ENCODE measurements at places on chromosomes 5 and 9.

- DNase-seq: no peak
These were observed 439 bp downstream of the SSBP2 start for GRCh38 chr5:81750308-81751008.

DNA sequence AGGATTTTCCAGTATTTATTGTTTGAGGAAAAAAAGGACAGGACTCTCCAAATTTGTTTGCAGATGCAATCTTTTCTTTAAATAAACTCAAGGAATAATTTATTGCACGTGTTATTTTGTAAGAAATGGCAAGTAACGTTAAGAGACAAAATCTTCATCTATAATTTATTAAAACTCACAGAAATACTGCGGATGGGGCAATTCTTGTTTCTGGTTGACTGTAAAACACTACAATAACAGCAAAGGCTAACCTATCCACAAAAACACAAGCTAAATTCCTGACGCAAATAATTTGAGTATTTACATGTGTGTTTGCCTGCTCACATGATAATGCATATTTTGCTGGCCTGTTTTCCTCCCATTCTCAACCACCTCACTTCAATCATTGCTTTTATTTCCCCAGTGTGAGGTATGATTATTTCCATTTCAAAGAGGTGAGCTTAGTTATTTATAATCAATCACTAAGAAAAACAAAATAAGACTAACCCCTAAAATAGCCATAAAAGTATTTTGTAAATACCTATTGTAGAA lies 619.4 kb downstream of the PDE4D start:
- DNase-seq: no peak

DNA sequence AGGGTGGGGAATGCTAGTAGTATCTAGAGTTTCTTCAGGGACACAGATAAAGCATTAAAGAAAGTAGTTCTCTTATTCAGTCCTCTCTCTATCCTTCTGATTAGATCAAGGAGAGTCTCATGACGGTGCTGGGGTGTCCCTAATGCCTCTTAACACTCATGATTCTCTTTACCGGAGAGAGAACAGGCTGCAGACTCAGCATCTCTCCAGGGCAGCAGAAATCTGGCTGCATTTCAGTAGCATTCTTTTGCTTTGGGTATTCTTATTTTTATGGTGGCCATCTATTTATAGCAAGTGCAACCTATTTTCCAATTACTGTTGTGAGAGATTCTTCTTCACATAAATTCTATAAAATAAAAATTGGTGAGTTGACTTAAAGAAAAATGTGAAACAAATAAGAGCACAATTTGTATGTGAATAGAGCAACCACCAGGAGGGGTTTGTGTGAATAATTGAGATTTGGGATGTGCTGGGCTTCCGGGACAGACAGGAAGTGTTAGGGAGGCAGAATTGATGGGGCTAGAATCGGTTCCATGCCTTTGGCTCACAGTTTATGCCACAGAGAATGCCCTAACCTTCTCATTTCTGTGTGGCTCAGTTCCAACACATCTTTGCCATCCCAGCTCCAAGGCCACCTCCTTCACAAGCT lies 23.8 kb upstream of the BOD1 start:
- no peak for DNase-seq

- no peak for DNase-seq
These were observed 15.8 kb upstream of the UBAC1 start for GRCh38 chr9:135976944-135977343.

DNA sequence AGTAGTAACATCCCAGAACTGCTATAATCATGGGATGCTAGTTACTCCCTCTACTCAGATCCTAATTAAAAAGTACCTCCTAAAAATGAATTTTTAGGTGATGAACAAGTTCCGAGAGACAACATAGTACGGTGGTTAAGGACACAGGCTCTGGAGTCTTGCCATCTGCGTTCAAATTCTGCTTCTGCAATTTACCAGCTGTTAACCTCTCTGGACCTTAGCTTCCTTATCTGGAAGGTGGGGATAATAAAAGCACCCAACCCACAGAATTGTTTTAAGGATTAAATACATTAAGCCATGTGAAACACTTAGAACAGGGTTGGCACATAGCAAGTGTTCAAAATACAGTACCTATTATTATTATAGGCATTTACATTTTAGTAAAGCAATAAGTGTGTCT lies 77.5 kb upstream of the XPA start:
- no peak for DNase-seq

- DNase-seq: no peak
These were observed 1511.2 kb upstream of the CDH9 start for GRCh38 chr5:28549588-28549987.

DNA sequence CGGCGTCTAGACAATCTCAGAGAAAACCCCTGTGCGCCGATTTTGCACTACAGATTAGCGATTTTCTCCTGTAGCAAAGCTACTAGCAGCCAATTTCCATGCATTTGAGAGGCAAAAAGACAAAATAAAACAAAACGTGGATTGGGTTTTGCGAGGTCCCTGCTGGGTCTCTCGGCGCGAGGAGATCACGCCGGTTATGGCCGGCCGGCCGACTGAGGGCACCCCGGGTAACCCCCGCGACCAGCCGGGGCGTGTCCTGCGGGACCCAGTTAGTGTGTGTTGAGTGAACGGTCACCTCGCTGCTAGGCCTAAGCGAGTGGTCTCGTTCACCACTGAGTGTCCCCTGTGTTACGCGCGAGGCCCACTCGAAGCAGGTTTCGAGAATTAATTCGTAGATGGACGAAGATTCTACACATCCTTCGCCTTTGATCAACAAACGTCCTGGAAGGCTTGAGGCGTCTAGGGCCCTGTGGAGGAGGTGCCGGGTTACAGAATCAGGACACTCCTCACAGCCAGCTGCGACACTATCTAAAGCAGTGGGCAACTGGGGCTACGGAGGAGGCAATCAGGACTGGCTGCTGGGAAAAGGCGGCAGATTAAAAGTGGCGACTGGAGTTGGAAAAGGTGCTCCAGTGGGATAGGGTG lies 764 bp upstream of the VDAC1 start:
- no peak for DNase-seq

GRCh38 chr9:5633243-5633642 lies 4.3 kb downstream of the RIC1 start:
- DNase-seq: no peak

GRCh38 chr9:125694478-125694877 lies 12.5 kb downstream of the MAPKAP1 start:
- DNase-seq: no peak

GRCh38 chr5:16593628-16594027 lies 23.2 kb downstream of the RETREG1 start:
- no peak for DNase-seq

DNA sequence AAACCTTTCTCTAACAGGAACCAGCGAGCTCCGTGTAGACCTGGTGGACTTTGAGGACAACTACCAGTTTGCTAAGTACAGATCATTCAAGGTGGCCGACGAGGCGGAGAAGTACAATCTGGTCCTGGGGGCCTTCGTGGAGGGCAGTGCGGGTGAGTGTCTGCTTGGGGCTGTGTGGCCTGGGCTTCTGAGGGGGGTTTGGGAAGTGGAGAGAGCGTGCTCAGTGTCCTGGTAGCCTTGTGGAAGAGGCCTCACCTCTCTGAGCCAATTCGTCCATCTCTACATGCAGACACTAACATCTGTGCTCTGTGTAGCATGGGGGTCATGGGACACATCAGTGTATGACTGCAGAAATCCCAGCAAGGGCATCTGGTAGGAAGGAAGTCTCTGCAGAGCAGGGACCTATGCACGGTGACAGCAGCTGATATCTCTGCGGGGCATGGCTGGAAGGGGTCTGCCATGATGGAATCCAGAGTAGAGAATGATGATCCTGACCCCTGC lies 5.9 kb downstream of the FCN2 start:
- no peak for DNase-seq

DNA sequence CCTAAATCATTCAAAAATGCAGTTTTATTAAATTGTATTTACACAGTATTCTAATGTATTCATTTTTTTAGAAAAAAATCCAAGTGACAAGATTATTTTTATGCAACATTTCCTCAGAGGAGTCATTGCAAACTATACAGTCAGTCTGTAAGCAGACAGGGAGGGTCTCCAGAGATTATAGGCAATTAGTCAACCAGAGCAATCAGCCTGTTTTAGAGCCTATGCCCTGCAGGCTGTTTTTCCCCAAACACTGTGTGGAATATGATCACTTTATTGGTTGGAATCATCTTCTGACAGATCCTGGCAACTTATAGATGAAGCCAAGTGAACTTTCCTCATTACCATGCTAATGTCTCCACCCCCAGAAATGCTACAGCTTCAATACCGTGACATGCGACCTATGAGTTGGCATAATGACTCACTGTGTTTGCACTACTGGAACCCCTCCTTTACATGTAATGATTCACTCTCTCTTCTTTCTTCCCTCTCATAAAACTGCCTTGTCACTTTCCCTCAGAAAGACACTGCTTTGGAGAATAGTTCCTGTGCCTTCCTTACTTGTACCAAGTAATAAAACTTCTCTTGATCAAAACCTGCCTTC lies 577.7 kb upstream of the FTMT start:
- no peak for DNase-seq

DNA sequence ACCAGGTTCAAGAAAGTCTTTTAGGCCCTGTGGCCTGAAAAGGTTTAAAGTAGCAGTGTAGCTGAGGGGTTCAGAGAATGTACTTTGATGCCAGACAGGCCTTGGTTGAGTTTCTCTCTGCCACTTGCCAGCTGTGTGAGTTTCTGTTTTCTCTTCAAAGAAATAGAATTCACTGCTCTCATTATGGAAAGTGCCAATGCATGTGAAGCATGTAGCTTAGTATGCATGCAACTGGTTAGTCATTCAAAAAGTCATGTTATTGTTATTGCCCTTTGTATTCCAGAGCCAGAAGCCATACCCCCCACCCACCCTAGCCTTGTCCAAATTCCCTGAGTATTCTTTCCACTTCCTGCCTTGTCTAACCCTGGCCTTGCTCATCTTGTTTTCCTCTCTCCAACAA lies 101.7 kb downstream of the ADRB2 start:
- DNase-seq: peak; percentile 84

GRCh38 chr5:16025681-16026080 lies 153.9 kb downstream of the MARCHF11 start:
- no peak for DNase-seq

DNA sequence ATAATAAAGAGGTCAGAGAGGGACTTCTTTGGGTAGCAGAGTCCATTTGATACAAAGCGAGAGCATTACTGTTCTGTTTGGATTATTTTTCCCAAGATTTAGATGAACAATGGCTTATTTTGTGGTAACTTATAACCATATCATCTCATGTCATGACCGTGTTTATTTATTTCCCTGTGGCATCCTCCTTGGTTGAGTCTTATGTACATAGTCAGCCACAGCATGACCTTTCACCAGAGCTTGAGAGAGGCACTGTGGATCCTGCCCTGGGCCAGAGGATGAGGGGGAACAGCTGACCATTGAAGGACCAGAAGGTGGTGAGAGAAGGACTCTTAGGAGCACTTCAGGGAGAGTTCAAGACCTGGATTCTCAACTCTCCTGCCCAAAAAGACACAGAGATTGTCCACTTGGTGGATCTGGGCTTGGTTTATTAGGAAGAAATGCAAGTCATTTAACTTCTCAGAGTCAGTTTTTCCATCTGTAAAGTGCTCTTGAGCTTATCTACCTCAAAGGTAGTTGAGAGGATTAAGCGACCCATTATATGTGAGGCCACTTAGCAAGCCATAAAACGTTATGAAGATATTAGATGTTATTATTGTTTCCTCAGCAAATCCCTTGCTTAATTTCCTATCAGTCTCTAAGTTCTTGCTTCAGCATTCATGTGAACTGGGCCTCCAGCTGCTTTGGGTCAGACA lies 51.4 kb downstream of the PPIC start:
- no peak for DNase-seq

DNA sequence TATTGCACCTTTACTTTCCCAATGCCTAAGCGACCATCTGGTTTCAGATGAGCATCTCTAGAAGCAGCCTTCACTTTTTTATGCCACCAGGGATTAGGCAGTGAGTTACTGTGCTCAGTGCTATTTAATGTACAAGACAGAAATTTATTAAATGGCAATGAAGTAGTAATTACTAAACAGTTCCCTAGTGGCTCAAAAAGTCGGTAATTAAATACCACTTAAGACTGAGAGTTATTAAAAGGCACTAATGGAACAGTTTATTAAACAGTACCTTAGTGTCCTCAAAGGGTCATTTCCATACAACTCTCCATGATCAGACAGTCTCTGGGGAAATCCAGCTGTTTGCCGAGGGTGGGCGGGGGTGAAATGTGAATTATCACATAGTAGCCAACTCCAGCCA lies 42.3 kb downstream of the LHFPL2 start:
- no peak for DNase-seq

- DNase-seq: no peak
These were observed 61.5 kb downstream of the TENT4A start for GRCh38 chr5:6774721-6775204.

- DNase-seq: no peak
These were observed 1542.2 kb upstream of the CDH9 start for GRCh38 chr5:28580616-28581015.

DNA sequence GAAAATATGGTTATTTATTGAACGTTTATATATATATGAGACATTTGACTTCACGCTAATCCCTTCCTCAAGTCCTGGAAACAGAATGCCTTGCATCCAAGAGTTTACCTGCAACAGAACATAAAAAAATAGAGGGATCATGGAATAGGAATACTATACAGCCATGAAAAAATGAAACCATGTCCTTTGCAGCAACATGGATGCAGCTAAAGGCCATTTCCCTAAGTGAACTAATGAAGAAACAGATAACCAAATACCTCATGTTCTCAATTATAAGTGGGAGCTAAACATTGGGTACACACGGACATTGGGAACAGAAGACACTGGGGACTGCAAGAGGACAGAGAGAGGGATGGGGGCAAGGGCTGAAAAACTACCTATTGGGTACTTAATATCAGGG lies 13.0 kb downstream of the BAAT start:
- DNase-seq: no peak

- DNase-seq: no peak
These were observed 192.9 kb downstream of the CRB2 start for GRCh38 chr9:123548741-123549545.

DNA sequence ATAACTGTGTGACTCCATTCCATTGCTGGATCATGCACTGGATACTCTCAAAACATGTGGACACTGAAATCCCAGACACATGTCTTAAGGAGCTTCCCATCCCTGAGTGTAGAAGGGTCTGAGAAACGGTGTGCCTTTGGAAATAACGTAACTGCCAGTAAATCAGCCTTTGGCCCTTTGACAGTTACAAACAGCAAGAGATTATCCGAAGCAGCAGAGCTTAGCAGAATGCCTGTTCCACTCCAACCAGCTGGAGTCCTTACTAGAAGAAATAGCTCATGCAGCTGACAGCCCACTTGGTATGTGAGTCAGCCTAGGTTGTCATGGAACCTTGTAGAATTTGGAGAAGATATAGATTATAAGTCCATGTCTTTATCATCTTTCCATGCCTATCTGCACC lies 7.0 kb downstream of the TMEM252 start:
- no peak for DNase-seq

All from kidney capillary endothelial cell (primary cell).